ENCODE measurements at places on chromosomes 4 and X. TPM values are rescaled to one million over a fixed set of nuclear protein-coding genes. Genes with fewer than 3 reads are reported as not detected.

ZAR1 gene
- not detected for polyA plus RNA-seq

CXCL3 gene
- not detected for polyA plus RNA-seq

GPR119 gene
- polyA plus RNA-seq = not detected

MSL3 gene
- polyA plus RNA-seq = 11.7 TPM

MTNR1A gene
- 0.10 TPM for polyA plus RNA-seq

RTL3 gene
- not detected for polyA plus RNA-seq

CYBB gene
- polyA plus RNA-seq = not detected

PFKFB1 gene
- 0.15 TPM for polyA plus RNA-seq

TMPRSS11F gene
- polyA plus RNA-seq = not detected

FAM9B gene
- polyA plus RNA-seq = not detected

ARSD gene
- polyA plus RNA-seq = 29.7 TPM

HHIP gene
- 0.34 TPM for polyA plus RNA-seq

ADH1C gene
- not detected for polyA plus RNA-seq

NCAPG gene
- 24.3 TPM for polyA plus RNA-seq

Measured in cardiac muscle cell (in vitro differentiated cells and primary cell).